ENCODE measurements at places on chromosomes 1 and 21. TPM values are rescaled to one million over a fixed set of nuclear protein-coding genes. Genes with fewer than 3 reads are reported as not detected.
A peak's percentile ranks its signal among the peaks of the same experiment; 100 is the strongest.

GRCh38 chr1:42937836-42938644 lies 20.6 kb downstream of the SLC2A1 start:
- DNase-seq: peak; percentile 61

DNA sequence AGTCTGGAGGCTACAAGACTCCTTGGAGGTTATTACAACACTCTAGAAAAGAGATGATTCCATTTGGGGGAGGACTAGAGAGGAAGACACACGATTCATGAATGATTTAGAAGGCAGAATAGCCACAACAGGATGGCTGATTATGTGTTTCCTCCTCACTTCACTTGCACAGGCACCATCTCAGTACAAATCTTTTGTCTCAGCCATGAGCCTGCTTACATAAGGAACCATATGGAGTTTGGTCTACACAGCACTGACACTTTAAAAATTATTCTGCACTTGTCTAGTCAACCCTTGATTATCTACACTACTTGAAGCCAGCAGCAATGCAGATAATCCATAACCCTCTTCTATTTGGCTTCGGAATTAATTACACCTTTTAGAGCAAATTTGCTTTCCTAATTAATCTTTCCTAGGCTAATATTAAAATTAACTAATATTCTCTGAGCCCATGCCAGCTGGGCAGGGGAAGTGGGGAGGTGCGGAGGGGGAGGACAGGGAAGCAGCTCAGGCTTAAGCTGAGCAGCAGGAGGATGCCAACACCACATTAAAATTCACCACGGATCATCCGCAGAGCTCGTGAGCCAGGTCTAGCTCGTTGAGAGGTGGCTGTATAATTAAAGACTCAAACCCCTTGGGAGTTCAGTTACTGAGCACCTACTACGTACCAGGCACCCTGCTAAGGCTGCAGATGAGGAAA lies 3.2 kb upstream of the LEMD1 start:
- no peak for DNase-seq

KRTAP13-2 gene
- 6.0 TPM for total RNA-seq

- DNase-seq: no peak
These were observed 148.1 kb downstream of the SPATA46 start for GRCh38 chr1:162228586-162228985.

GRCh38 chr21:25323356-25323949 lies 283.8 kb downstream of the MRPL39 start:
- DNase-seq: no peak

SDC3 gene
- 15.2 TPM for total RNA-seq

SPRR4 gene
- total RNA-seq: not detected

DNA sequence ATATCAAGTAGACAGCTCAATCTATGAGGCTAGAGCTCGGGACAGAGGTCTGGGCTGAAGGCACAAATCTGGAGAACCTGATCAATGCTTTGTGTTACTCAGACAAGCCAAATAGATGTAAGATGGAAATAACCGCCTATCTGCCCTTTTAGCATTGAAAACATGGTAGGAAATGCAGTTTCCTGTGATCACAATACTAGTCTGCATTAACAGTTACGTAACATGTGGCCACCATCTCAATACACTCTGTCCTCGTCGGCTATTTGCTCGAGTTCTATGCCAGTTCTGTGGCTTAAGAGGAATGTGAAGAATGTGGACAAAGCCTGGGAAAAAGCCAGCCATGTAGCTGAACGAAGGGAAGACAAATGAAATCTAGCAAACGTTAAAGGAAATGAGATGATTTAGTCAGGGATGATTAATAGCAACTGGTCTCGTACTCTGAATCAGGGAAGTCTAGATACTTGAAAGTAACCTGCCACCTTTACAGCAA lies 73.3 kb downstream of the HSF2BP start:
- no peak for DNase-seq

OR2AK2 gene
- total RNA-seq: not detected

DNA sequence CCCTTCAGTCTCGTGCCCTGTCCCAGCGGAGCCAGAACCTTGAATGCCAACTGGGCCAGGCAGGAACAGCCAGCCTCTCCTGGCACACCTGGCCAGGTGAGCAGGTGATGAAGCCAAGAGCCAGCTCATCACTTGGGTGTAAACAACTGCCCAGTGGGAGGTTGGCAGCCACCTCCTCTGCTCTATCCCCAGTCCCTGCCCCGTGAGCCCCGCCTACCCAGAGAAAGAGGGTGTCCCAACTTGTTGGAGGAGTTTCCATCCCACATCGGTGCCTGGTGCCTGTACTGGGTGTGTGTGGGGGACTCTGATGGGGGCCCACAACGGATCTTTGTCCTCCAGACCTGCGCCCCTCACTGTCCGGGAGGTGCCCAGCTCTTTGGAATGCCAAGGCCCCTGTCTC lies 17.8 kb upstream of the FAM131C start:
- DNase-seq: no peak

DNA sequence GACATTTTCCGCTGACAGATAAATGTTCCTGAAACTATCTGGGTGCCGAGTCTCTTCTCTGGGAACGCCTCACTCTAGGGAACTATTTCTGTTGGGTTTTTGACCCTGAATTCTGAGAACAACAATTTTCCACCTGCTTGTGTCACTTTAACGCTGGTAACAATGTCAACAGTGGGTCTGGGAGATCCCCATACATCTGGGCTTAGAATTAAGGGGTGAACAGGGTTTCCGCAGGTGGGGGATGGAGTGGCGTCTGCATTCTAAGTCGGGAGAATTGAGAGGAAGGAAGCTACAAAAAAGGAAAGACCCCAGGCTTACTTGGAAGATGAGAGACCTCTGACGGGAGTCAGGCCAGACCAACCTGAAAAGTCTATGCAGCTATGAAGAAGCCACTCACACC lies 8.7 kb downstream of the CD247 start:
- no peak for DNase-seq

KPRP gene
- not detected for total RNA-seq

SAMSN1 gene
- total RNA-seq: 2.5 TPM

DNA sequence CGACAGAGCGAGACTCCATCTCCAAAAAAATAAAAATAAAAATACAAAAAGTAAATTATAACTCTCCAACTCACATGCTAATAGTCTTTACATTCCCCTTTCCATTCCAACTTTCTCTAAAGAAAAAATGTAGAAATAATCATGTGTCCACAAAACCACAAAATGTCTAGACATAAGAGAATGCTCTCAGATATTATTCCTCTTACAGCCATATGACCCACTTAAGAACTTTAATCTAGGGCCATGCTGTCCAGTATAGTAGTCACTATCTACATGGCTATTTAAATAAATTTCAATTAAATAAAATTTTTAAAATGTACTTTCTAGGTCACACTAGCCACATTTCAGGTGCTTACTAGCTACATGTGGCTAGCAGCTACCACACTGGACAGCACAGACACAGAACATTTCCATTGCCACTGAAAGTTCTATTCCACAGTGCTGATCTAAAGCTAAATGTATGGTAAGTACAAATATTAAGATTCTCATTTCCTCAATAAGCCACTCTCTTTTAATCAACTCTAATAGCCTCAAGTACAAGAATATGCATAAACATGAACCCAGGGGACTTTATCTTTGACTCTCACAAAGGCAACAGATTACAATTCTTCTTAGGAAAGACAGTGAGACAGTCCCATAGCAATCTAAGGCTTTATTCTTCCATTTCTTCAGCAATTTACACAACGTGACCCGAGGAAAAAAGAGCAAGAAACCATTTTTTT lies 138.6 kb downstream of the RERE start:
- no peak for DNase-seq

GRCh38 chr1:19163261-19163660 lies 46.8 kb downstream of the UBR4 start:
- no peak for DNase-seq

DNA sequence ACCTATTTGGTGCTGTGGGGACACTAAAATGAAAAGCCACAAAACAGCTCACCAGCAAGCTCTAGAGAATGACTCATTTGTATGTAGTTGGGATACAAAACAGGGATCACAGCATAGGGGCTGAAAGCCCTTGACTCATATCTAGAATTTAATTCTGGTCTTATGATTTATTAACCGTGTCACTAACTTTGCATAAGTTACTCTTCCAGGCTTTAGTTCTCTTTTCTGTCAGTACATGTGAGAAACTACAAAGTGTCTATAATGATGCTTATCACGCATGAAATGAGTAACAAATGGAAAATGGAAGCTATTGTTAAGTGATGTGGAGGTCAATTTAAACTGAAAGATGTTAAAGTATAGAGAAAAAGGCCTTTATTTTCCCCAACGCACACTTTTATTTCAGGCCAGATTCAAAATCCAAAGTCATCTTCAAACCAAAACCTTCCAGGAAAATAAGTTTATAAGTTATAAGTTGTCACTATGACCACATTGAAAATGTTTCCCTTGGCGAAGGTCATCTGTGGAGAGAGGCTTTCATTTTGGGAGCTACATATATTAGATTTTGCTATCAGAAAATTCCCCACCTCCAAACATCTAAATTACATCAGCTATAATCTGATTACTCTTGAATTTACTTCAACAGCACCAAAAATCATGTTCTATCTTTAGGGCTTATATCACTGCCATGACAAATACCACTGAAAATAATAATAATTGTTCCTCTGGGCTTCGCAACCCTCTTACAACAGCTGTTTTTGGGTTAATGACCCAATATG lies 430.5 kb downstream of the MRPL39 start:
- DNase-seq: no peak

- no peak for DNase-seq
These were observed 14.5 kb downstream of the VAV3 start for GRCh38 chr1:107950464-107950863.

CD5L gene
- total RNA-seq: not detected

GRCh38 chr1:56803561-56804156 lies 15.5 kb downstream of the FYB2 start:
- DNase-seq: peak; percentile 61

TSACC gene
- total RNA-seq: not detected

GRCh38 chr1:245685111-245685810 lies 530.5 kb downstream of the KIF26B start:
- no peak for DNase-seq

- no peak for DNase-seq
These were observed 115.9 kb downstream of the HUNK start for GRCh38 chr21:31988492-31989290.

DNA sequence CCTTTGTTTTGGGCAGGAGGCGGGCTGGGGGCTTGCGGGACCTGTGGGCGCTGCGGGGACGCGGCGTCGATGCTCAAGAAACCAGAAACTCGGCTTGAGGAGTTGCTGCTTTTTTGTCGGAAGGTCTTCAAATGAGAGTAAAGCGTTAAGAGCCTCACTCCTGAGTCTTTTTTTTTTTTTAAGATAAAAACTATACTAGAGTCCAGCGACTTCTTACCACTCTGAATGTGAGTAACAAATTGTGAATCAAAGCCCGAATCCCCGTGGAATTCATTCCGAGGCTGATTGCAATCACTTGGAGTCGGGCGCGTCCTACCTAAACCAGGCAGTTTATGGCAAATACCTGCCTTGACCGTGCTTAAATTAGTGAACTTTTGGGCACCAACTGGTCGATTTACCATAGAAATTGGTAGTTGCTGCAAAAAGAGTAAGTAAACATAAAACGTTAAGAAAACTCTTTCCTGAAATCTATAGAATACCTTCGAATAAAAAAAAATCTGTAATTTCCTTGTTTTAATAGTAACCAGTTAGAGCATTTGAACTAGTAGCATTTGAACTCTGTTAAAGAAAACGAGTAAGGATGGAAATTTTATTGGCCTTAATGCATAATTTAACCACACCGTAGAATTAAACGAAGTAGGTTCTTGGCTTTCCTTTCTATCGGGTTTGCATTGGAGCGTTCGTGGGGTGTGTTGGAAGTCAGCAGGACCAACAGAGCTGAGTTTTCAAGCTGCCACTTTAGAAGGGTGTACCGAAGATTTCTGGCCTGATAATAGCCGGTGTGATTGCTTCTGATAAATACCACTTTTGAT lies 769 bp downstream of the GPSM2 start:
- DNase-seq: peak; percentile 45

DNA sequence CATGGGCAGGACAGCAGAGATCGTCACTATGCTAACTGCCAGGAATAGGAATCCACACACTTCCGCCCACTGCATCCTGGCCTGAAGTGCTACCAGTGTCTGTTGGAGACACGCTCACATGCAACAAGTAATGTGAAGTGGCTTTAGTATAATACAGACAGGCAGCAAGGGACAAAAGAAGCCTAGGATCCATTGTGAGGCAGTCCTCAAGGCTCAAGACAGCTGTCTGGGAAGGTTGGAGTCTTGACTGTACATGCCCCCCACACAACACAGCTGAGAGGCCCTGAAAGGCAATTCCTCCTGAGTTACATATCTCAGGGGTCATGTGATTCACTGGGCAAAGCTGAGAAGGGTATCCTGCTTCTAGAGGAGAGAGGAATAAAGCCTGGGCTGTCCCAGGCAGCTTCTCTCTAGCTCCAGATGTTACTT lies 39.9 kb upstream of the CD1D start:
- DNase-seq: no peak

- peak; percentile 69 for DNase-seq
These were observed 2.5 kb upstream of the SAMD11 start for GRCh38 chr1:921011-921837.

UQCRHL gene
- total RNA-seq: 3.2 TPM

GRCh38 chr1:163608979-163609378 lies 287.2 kb downstream of the NUF2 start:
- DNase-seq: no peak

GRCh38 chr1:103326595-103326994 lies 198.9 kb upstream of the RNPC3 start:
- DNase-seq: no peak

SLAMF7 gene
- 7.0 TPM for total RNA-seq

MROH7 gene
- total RNA-seq: 5.5 TPM

OR2L2 gene
- total RNA-seq: 0.10 TPM

COL18A1 gene
- 8.4 TPM for total RNA-seq

- no peak for DNase-seq
These were observed 32.7 kb downstream of the MEF2D start for GRCh38 chr1:156467906-156468305.

DNA sequence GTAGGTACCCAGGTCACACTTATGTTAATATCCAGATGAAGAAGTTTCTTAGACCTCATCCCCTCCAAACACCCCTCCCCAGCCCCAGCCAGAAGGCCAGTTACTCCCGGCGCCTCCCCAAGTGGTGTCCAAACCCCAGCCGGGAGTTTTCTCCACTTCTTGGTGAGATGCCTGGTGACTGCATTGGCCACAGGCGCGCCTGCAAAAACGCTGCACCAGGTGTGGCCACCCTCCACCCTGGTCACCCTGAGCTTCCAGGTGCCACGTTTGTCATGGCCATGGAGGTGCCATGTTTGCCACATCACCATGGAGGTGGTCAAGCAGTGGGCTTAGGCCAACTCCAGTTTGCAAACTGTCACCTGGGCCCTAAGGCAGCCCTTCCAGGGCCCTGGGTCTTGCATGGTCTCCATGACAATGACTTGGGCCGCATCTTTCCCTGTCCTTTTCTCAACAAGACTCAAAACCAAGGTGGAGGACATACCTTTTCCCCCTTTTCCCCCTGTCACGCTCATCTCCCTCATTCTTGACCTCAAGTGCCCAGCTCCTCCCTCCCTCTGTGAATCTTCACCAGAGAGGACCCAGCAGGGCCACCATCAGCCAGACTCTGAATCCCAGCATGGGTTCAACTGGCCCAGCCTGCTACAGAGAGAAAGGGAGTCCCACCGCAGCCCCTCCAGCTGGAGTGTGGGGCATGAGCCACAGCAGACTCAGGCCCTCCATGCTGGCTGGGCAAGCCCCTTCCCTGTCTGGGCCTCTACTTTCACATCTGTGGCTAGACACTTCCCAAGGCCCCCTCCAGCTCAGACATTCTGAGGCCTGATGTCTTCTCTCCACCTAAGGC lies 125.9 kb upstream of the ZBTB40 start:
- DNase-seq: no peak

LPAR3 gene
- total RNA-seq: 3.6 TPM

BCAN gene
- 0.37 TPM for total RNA-seq

Data from colonic mucosa (tissue), 4 donors.